ENCODE measurements at places on chromosomes 16 and 17. TPM values are rescaled to one million over a fixed set of nuclear protein-coding genes. Genes with fewer than 3 reads are reported as not detected.

DNA sequence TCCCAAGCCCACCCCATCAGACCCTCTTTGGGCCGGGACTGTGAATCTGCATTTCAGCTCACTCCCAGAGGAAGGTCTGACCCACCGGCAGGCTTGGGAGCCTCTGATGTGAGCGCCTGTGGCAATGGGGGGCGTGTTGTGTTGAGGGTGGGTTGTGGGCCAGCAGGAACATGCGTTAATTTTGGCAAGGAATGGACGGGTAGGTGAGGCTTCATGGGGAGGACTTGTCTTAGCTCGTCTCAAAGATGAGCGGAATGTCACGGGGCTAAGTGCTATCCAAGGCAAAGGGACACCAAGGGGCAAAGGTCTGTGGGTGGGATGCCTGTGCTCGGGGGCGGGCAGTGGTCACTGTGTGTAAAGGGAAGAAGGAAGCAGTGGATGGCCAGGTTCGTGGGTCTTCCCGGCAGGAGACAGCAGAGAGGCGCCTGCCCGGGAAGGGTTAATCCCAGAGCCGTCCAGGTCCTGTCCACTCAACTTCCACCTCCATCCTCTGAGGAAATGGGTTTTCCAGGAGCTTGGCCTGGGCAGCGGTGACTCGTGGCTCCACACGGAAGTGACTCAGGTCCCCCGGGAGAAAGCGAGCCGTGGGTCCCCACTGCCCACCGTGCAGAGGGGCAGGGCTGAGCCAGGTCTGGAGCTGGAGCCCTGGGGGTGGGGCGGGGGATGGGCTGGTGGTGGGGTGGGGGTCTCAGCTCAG is 17.4 kb downstream of the ADGRG1 start:
- no peak for DNase-seq
- H3K27me3 ChIP-seq, result no peaks in the 10 kb centered on the region
- H3K4me3 ChIP-seq, result no peak overlapping the region
- H3K27ac ChIP-seq, result no peak overlapping the region
- no peaks in the 10 kb centered on the region for H3K4me1 ChIP-seq
- no peaks in the 10 kb centered on the region for H3K36me3 ChIP-seq

Gene SLC13A2
- not detected for total RNA-seq

Gene LYZL6
- total RNA-seq, result not detected

DNA sequence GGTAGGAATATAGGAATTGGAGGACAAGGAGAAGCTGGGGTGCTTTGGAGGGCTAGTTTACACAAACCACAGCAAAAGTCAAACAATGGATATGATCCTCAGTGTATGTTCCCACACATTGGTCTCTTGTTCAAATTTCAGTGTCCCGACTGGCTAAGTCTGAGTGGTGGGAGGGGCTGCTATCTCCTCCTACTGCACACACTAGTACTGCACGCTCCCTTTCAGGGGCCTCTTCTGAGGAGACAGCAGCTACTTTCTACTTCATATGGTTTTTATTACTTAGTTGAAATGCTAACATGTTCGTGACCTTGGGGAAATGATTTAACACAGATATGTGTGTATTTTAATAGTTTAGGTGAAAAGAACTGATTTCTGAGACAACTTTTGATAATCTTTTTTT is 18.8 kb upstream of the KRT10 start:
- H3K4me3 ChIP-seq, result no peak overlapping the region
- no peaks in the 10 kb centered on the region for H3K36me3 ChIP-seq
- peaks cover 22% of the 10 kb centered on the region for H3K27me3 ChIP-seq
- DNase-seq, result no peak
- no peak overlapping the region for H3K27ac ChIP-seq

DNA sequence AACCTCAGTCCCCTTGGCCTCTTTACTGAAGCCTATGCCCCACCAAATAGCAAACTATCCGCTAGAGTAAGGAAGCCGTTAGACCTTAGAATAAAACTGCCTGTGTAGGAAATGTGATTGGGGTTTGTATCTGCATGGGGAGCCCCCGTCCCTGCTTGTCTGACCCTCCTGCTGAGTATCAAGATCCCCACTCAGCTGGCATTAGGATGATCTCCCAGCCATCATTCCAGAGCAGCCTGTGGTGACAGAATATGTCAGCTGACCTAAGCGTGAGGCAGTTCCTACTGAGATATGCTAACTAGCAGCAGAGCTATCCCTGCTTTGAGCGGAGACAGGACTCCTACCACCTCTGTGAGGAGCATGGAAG is 645 bp upstream of the GFOD2 start:
- H3K4me3 ChIP-seq, result peak overlapping the region; percentile 79
- H3K4me1 ChIP-seq, result peaks cover 6% of the 10 kb centered on the region
- H3K27ac ChIP-seq, result no peak overlapping the region
- peak; percentile 57 for DNase-seq
- no peaks in the 10 kb centered on the region for H3K27me3 ChIP-seq
- H3K36me3 ChIP-seq, result no peaks in the 10 kb centered on the region

- DNase-seq, result no peak
- H3K4me1 ChIP-seq, result no peaks in the 10 kb centered on the region
- H3K27ac ChIP-seq, result no peak overlapping the region
- H3K4me3 ChIP-seq, result no peak overlapping the region
Measured at GRCh38 chr17:79651266-79651665, 40.4 kb upstream of the RBFOX3 start.

Gene ATXN7L3
- 38.9 TPM for total RNA-seq

- H3K27ac ChIP-seq, result no peak overlapping the region
- H3K27me3 ChIP-seq, result no peaks in the 10 kb centered on the region
- no peak overlapping the region for H3K4me3 ChIP-seq
- peaks cover 7% of the 10 kb centered on the region for H3K4me1 ChIP-seq
- peak; percentile 45 for DNase-seq
Measured at GRCh38 chr17:61000911-61001310, 323.3 kb downstream of the BCAS3 start.

GRCh38 chr16:85329059-85329812 is 217.0 kb upstream of the CIBAR2 start:
- DNase-seq, result peak; percentile 97
- H3K4me3 ChIP-seq, result peak overlapping the region; percentile 40
- peaks cover 36% of the 10 kb centered on the region for H3K27me3 ChIP-seq
- H3K36me3 ChIP-seq, result no peaks in the 10 kb centered on the region
- peak overlapping the region; percentile 94 for H3K27ac ChIP-seq

- no peak for DNase-seq
- no peak overlapping the region for H3K27ac ChIP-seq
- H3K27me3 ChIP-seq, result no peaks in the 10 kb centered on the region
- peaks cover 78% of the 10 kb centered on the region for H3K4me1 ChIP-seq
Measured at GRCh38 chr17:57928928-57929327, 26.3 kb downstream of the CUEDC1 start.

DNA sequence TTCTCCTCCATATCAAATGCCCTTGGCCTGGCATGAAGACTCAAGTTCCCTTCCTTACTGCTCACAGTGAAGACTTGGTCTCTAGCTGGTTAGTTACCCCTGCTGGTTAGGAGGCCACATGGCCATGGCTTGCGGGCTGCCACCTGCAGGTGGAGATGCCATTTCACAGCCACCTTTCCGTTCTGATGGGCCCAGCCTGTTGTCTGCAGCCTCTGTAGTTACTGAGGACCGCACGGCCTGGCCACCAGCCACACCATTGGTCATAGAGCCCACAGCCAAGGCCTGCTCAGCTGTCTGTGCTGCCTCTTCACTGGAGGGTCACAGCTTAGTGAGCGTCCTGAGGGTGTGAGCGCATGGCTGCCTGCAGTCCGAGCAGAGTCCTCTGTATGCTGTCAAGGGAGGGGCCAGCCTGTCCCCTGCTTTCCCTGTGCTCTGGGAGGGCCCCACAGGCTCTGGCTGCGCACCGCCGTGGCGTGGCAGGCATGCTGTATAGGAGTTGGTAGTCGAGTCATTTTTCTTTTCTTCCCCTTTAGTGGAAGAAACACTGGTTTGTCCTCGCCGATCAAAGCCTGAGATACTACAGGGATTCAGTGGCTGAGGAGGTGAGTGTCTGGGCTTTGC is 59.2 kb downstream of the PLD6 start:
- DNase-seq, result peak; percentile 46
- no peaks in the 10 kb centered on the region for H3K36me3 ChIP-seq
- H3K4me1 ChIP-seq, result no peaks in the 10 kb centered on the region
- H3K4me3 ChIP-seq, result no peak overlapping the region
- no peaks in the 10 kb centered on the region for H3K27me3 ChIP-seq

Gene ZNF629
- 13.7 TPM for total RNA-seq

DNA sequence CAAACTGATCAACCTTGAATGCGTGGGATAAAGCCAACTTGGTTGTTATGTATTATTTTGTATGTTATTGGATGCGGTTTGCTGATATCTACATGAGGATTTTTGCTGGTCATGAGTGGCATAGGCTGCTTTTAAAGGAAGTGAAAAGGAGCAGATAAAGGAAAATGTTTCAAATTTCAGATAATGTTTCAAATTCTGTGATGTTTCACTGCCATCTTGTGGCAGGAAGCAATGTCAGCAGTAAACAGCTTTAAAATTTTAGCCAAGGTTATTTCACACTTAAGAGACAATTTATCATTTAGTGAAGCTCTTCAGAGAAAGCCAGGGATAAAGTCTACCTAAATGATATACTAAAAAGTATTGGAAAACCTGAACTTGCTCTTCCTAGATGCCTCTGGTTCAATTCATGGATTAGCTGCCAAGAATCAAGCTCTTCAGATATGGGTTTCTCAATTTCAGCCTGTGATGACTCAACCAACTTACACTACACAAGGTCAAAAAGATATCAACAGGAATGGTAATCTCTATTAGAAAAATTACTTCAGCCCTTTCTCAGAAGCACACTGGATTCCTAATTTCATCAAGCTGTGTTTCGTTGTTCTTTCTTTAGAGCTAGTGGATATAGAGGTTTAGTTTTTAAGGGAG is 136.0 kb upstream of the C17orf78 start:
- no peak overlapping the region for H3K27ac ChIP-seq
- peak; percentile 12 for DNase-seq
- H3K36me3 ChIP-seq, result peaks cover 38% of the 10 kb centered on the region
- H3K4me1 ChIP-seq, result no peaks in the 10 kb centered on the region
- H3K27me3 ChIP-seq, result no peaks in the 10 kb centered on the region

DNA sequence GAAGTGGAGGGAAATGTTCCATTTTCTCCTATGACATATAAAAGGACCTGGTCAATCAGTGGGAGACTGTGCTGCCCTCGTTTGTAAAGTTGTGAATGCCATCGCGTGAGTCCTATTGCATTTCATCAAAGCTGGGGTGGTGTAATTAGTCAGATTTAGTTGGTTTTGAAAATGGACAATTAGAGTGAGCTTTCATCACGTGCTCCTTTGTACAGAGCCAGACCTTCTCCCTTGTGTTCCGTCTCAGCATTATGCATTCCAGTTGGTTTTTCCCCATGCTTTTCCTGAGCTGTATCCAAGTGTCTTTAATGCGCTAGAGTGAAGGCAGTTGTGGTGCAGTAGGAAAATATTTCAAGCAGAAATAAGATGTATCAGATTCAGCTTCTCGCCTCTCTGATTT is 10.4 kb downstream of the SEC14L1 start:
- no peak overlapping the region for H3K27ac ChIP-seq
- DNase-seq, result no peak
- H3K4me3 ChIP-seq, result no peak overlapping the region
- H3K4me1 ChIP-seq, result peaks cover 42% of the 10 kb centered on the region
- no peaks in the 10 kb centered on the region for H3K27me3 ChIP-seq

- peaks cover 23% of the 10 kb centered on the region for H3K4me1 ChIP-seq
- no peaks in the 10 kb centered on the region for H3K27me3 ChIP-seq
- no peak overlapping the region for H3K27ac ChIP-seq
- no peaks in the 10 kb centered on the region for H3K36me3 ChIP-seq
- DNase-seq, result no peak
Measured at GRCh38 chr17:35065880-35066279, 2.4 kb upstream of the RFFL start.

DNA sequence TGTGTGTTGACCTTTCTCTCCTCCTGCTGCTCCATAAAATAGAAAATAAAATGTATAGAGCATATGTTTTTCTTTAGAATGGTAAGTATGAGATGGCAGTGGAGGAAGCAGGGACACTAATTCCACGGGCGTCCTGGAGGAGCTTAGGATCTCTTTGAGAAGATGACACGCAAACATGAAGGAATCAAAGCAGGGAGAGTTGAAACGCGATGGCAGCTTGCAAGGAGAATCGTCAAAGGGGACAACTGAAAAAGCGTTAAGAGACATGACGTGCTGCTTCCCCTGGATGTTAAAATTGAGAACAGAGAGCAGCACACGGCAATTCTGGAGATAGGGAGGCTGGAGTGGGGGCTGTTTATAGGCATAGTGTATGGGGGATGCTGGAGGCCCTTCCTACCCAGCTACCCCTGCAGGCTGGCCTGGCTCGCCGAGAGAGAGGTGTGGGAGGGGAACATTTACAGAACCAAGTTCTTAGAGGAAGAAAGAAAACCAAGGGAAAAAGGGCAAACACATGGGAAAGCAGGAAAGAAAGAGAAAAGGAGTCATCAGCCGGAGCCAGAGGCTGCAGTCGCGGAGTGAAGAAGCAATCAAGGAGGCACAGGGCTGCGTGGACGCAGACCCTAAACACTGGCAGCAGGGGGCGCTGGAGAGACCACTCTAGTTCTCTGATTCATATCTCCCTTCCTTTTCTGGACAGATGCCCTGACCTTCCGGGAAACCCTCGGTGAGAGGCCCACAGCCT is 55.8 kb downstream of the MYH13 start:
- H3K4me3 ChIP-seq, result no peak overlapping the region
- H3K4me1 ChIP-seq, result no peaks in the 10 kb centered on the region
- H3K27ac ChIP-seq, result no peak overlapping the region

Gene PDE6G
- not detected for total RNA-seq

Gene NPB
- not detected for total RNA-seq

GRCh38 chr16:87919681-87919994 is 16.7 kb downstream of the CA5A start:
- H3K4me1 ChIP-seq, result peaks cover 7% of the 10 kb centered on the region
- no peaks in the 10 kb centered on the region for H3K36me3 ChIP-seq
- H3K27ac ChIP-seq, result no peak overlapping the region

Gene GPR142
- not detected for total RNA-seq

- no peaks in the 10 kb centered on the region for H3K36me3 ChIP-seq
- no peak for DNase-seq
- no peak overlapping the region for H3K4me3 ChIP-seq
- H3K27ac ChIP-seq, result no peak overlapping the region
- no peaks in the 10 kb centered on the region for H3K4me1 ChIP-seq
Measured at GRCh38 chr17:21678393-21679081, 13.8 kb upstream of the KCNJ18 start.

Gene KRTAP4-1
- not detected for total RNA-seq

DNA sequence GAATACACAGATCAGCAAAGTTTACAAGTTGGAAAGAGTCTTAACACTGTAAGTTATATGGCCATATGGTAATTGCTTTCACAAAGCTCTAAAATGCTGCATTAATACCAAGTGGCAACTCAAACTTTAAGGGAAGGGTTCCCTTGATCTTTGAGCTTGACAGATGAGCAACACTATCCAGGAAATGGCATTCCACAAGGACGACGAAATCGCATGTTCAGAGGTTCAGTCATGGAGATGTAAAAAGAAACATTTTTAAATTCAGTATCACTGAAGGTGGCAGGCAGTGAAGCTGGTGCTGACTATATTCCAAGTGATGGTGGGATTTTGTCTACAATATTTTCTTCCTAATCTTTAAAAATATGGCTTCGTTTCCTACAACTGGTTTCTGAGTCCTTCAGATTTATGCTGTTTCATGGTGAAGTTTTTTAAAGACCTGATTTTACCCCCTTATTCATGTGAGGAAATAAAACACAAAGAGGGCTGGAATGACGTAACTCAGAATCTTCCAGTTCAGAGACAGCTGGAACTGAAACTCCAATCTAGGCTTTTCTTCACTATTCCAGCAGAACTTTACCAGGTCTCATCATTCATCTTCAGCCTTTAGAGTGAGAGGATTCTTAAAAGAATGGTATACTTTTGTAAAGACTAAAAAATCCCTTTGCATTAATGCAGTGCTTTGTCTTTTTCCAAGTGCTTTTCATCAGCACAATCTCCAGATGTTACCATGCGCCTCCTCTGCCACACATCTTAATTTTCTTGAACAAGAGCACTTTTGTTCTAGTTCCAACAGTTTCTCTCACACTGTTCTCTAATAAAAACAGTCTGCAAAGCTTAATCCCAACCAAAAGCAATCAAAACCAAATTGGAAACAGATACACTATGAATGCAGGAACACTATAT is 20.2 kb downstream of the CHCT1 start:
- no peaks in the 10 kb centered on the region for H3K4me1 ChIP-seq
- DNase-seq, result no peak
- no peaks in the 10 kb centered on the region for H3K27me3 ChIP-seq

Data from neural progenitor cell (in vitro differentiated cells).